ENCODE measurements at places on chromosomes 3 and 15.

- DNase-seq = peak; percentile 2
Observed at GRCh38 chr3:167406876-167407492, 26.9 kb upstream of the ZBBX start.

- no peak for DNase-seq
Observed at GRCh38 chr3:121627622-121628021, 33.1 kb downstream of the HCLS1 start.

GRCh38 chr3:23055733-23056376 lies 147.3 kb upstream of the UBE2E2 start:
- DNase-seq = no peak

- no peak for DNase-seq
Observed at GRCh38 chr3:127790882-127791183, 31.5 kb downstream of the MGLL start.

DNA sequence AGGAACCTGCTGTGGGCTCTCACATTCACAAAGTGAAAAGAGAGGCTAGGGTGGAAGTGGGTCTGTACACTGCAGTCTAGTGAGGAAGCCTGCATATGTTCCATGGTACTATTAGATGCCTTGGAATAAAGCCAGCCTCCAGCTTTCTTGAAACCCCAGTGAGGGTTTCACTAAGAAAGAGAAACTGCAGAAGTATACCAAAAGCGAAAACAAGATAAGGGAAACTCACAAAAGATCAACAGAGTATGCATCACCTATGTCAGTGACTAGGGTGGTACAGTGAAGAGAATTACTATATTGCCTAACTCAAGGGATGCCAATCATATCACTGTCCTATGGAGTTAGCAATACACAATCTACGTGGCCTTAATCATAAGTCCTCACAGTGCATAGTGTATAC lies 212.5 kb upstream of the GADL1 start:
- no peak for DNase-seq

DNA sequence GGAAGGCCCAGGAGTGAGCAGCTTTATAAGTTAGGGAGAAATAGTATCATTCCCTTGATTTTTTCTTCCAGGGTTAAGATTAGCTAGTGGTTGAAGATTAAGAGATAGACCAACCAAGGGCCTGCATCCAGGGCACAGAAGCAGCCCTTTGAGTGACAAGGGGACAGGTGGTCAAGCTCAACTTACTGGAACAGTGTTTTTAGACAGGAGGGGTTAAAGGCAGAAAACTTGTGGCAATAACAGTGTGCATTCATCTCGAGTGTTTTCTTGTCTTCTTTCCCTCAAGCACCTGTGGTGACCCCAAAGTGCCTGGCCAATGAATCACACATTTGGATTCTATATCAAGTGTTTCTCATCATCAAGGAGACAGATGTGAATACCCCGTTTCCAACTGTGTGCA lies 267.5 kb downstream of the PDCD6IP start:
- no peak for DNase-seq

DNA sequence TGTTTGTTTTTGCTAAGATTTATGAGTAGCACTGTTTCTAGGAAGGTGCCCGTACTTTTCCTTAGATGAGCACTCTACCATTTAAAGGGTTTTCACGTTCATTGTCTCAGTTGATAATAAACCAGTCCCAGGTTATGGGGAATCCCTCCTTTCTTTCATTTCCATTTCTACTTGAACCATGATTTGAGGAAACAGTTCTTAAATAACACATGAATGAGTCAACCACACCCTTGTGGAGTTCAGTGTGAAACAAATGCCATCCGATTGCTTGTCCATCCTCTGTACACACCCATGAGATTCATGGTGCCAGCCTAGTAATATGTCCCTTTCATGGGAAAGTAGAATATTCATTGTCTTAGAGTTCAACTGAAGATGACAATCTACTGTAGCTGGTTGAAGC lies 23.1 kb downstream of the CMTM8 start:
- no peak for DNase-seq

DNA sequence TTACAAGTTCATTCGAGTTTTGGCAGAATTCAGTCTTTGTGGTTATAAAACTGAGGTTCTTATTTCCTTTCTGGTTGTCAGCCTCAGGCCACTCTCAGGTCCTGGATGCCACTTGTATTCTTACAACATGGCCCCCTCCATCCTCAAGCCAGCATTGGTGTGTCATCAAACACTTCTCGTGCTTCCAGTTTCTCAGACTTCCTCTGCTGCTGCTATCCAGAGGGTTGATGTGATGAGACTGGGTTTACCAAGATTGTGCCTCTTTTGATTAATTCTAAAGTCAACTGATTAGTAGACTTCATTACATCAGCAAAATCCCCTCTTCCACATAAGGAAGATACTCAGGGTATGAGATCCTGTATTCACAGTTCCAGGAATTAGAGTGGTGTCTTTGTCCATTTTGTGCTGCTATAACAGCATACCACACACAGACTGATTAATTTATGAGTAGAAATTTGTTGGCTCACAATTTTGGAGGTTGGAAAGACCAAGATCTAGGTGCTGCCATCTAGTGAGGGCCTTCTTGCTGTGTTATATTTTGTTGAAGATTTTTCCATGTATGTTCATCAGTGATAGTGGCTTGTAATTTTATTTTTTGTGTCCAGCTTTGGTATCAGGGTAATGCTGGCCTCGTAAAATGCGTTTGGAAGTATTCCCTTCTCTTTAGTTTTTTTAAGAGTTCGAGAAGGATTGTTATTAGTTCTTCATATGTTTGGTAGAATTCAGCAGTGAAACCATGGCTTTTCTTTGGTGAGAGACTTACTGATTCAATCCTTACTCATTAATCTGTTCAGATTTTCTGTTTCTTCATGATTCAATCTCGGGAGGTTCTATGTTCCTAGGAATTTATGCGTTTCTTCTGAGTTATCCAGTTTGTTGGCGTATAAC lies 11.1 kb downstream of the LRCH3 start:
- no peak for DNase-seq

DNA sequence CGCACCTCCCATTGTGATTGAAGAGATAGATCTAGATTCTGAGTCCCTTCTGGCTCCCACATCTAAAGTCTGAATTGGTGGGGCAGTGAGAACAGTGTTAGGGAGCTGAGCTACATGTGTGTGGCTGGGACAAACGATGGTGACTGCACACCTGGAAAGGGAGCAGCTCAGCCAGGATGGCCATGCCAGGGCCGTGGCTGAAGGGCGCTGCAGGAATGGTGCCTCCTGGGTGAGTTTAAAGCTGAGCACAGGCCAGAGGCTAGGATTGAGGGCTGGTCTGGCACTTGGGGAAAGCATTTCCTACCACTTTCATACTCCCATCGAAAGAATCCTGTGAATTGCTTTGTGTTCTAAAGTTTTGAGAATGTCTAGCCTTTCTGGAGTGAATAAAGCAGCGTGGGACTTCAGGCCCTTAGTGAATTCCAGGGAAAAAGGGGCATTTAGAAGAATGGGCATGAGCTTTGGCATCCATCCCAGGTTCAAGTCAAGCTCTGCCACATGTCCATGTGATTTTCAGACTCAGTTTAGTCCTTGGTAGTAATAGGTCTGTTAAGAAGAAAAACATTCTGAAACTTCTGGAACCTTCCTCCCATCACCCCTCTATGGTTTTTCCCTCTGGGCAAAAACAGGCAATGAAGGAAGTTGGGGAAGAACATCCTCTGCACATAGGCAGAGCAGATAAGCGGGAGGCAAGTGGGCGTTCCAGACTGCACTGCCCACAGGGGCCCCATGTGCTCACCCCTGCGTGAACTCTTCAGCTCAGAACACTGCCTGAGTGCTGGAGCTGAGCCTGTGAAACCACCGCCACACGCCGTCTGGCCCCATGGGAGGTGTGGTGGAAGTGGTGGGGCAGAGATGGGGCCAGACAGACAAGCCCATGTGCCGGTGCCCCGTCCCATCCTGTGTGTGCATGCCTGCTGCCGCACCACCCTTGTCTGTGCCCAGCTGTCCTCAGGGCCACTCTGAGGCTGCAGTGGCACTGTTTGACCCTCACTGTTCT lies 12.9 kb upstream of the CPNE9 start:
- DNase-seq = peak; percentile 79

DNA sequence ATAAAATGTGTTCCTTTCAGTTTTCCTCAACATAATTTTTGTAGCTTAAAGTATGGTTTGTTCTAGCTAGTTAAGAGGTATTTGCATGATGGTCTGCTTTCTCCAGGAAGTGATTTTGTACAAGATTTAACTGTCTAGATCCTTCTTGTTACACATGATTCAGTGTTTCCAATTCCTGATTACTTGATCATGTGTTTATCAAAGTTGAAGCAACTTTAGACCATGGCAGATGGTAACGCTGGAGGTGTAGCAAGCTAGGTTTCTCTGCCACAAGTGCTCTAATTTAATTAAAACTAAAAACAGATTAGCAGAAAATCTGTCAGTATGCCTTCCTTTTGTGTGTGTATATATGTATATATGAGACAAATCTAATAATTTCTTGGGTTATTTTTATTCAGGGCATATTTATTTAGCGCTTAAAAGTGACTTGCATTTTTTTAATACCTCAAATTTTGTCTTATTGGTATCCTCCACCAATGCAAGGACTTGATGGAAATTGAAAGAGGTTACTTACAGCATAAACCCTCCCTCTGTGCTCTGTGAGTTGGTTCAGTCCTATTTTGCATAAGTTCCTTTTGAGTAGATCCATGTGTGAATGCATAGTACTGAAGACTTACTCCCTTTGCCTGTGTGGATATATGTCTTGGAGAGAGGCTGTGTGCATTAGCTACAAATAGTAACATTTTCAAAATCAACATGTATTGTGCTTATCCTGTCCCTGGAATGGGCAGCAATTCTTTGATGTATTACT lies 157.3 kb upstream of the CGNL1 start:
- DNase-seq = peak; percentile 86

GRCh38 chr3:3906171-3906570 lies 106.9 kb downstream of the LRRN1 start:
- no peak for DNase-seq

DNA sequence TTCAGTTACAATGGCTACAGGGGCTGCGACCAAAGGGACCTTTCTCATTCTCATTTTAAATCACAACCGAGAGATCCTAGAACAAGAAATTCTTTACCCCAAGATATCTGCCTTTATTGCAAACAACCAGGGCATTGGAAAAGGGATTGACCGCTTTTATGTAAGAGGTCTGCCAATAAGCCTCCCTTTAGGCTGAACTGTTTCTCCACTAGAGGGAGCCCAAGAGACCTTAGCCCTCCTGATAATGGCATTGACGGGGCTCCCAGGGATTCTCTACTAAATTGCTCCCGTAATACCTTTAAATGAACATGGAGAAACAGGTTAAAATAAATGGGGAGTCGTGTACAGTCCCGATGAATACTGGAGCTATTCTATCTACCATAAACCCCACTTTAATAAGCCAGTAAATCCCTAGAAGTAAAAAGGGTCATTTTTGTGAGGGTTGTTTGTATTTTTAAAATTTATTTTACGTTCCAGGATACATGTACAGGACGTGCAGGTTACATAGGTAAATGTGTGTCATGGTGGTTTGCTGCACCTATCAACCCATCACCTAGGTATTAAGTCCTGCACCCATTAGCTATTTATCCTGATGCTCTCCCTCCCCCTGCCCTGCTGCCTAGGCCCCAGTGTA lies 7.5 kb upstream of the IGSF10 start:
- DNase-seq = no peak

GRCh38 chr15:49215768-49216739 lies 46.0 kb downstream of the GALK2 start:
- no peak for DNase-seq

DNA sequence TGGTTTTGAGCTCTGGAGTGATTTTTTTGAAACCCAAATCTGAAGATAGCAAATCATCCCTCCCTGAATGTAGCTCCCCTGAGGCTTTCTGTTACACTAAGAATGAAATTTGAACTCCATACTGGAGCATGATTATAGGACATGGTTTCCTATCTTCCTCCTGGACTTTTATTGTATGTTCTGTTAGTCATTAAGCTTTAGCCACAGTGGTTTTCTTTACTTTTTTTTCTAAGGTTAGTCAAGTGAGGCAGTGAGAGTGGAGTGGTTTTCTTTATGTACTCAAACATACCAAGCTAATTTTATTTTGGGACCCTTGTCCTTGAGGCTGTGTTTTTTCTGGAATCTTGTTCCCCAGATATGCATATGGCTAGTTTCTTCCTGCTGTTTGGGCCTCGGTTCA lies 55.2 kb upstream of the FRMD4B start:
- no peak for DNase-seq

GRCh38 chr3:65963787-65964677 lies 74.7 kb downstream of the MAGI1 start:
- DNase-seq = no peak

DNA sequence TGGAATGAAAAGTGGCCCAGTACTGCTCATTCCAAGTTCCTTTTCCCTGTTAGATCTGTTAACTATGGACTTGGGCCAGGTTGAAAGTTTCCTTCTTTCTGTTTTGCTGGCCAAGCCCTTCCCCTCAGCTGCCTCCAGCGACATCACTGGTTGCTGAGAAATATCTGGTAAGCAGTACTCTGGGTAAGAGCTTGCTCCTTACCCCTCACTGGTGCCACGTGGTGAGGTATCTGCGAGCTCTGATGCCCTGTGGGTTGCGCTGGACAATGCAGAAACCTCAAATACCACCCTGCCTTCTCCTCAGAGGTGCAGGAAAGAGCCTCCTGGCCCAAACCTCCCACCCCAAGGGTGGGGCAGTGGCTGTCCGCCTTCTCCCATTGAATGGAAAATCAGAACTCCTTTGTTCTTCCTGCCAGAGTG lies 42.9 kb upstream of the APH1B start:
- no peak for DNase-seq

- peak; percentile 92 for DNase-seq
Observed at GRCh38 chr15:55221090-55222011, 24.6 kb upstream of the RSL24D1 start.

- DNase-seq = no peak
Observed at GRCh38 chr15:70127288-70127746, 29.6 kb upstream of the TLE3 start.

DNA sequence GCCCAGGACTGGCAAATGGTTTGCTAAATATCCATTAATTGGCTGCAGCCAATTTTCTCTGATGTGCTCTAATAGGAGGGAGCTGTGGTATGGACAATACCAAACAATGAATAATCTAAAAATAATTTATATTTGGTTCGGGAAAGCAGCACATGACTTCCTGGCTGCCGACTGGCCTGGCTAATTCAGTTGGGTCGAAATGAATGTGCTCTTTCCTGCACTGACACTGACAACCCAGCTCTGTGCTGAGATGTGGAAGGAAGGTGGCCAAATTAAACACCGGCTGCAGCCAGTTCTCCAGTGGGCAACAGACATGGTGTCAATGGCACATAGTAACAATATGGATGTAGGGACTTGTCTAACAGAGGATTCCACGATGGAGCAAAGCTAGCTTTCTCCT lies 21.1 kb upstream of the COLQ start:
- no peak for DNase-seq

GRCh38 chr15:72313448-72313840 lies 6.5 kb downstream of the CELF6 start:
- DNase-seq = no peak

DNA sequence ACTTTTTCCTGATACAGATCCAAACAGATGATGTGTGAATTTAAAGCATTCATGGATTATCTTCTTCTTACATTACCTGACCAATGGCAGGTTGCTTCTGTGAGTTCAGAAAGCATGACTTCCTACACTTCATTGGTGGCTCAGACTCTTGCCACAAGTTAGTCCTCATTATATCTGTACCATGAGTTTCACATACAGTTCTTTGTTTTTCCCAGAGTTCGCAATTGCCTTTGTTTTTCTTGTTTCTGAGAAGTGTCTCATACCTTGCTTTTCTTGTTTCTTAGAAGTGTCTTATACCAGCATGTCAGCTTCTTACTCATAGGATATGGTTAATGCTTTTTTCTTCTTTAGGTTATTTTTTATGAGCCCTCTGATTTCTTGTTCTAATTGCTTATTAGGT lies 133.8 kb upstream of the TLE3 start:
- DNase-seq = no peak

- no peak for DNase-seq
Observed at GRCh38 chr3:177286034-177286433, 88.8 kb upstream of the TBL1XR1 start.
